NCI-H187 (cell line): ENCODE measurements at places on chromosomes 1 and 21.
A peak's percentile ranks its signal among the peaks of the same experiment; 100 is the strongest.

- no peak for DNase-seq
These were observed 136.5 kb downstream of the ZZZ3 start for GRCh38 chr1:77545970-77546369.

- DNase-seq = no peak
These were observed 468.4 kb upstream of the C1orf87 start for GRCh38 chr1:60541831-60542532.

DNA sequence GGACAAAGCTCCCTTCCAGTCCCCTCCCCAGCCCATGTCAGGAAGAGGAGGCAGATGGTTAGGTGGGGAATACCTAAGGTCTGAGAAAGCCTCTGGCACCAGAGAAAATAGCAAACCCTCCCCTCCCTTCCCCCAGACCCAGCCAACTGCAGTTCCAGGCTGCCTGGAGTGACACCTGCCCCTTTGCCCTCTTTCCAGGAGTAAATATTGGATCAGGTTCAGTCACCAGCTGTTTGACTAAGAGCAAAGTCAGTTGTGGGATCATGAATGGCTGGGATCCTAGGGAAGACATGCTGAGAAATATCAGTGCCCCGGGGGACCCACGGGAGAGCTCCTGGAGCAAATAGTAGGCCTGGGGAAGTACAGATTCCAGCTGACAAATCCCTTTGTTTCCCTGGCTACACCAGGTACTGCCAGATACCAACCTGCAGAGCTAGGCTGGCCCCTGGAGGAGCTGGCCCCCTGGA lies 12.2 kb upstream of the CDK18 start:
- no peak for DNase-seq

DNA sequence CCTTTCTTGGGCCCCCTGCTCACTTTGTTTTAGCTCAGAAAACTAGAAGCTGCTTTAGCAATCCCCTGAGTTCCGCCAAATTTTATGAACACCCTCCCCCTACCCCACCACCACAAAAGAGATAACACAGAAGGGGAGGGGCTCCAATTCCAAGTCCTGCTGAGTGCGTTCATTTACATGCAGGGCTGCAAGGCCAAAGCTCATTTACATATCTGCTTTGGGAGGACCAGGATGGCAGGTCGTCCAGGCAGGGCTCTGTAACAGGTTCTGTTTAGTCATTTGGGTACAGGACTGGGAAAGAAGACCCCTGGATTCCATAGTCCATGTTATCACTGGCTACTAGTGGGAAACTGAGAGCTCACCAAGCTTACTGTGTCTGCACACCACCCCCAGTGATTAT lies 35.9 kb upstream of the KIF21B start:
- DNase-seq = no peak

GRCh38 chr1:9589144-9589718 lies 520 bp downstream of the TMEM201 start:
- DNase-seq = no peak

GRCh38 chr1:41646186-41646585 lies 161.7 kb upstream of the EDN2 start:
- DNase-seq = no peak

DNA sequence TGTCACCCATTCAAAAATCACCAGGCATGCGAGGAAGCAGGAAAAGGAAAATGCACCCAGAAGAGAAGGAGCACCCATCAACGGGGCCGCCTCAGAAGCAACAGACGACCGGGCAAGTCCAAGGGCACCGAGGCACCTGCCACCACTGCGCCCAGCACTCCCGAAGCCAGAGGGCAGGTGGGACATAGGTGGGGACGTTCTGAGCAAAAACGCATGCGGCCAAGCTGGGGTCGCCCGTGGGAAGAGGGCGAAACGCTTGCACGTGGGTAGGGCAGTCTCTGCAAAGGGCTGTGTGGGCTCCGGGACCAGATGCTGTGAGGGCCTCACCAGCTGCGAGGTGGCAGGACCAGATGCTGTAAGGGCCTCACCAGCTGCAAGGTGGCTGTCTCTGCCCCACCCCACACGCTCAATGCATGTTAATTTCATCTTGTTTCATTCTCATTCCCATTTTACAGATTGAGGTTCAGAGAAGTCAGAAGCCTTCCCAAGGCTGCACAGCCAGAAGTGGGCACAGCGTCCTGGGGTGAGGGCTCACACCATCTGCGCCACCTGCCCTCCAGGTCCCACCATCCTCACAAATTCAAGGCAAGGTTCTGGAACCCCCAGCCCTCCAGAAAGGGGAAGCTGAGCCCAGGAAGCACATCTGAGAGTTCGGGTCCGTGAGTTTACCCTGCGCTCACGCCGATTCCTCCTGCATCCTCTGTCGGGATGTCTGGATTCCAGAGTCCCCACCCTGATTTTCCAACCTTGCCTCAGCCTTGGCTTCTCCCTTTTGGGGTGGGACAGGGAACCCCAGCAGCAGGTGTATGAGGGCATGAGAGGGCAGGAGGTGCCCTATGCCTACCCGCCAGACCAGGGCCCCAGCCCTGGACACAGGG lies 8.2 kb upstream of the SAMD11 start:
- no peak for DNase-seq

DNA sequence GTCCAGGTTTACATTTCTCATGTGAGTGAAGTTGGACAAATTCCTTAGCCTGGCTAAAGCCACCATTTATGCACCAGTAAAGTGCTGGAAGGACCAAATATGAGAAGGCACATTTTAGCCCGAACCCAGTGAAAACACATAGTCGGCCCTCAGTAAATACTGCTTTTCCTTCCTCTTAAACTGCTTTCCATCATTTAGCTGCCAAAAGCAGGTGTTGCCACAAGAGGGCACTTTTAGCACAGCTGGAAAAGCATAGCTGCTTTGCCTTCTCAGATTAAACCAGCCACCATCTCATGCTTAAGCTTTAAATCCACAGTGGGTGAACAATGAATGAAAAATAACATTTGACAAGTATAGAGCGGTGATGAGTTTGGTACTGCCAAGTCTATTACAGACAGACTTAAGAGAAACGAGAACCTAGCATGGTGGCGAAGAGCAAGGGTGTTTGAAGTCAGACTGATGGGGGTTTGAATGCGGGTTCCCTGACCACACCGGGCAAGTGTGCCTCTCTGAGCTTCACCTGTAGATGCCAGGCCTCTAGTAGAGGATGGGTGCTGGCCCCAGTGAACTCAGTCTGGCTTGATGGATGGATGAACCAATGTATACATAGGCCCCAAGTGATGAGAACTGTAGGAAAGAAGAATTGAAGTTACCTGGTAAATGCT lies 57.8 kb downstream of the SLC35D1 start:
- peak; percentile 10 for DNase-seq

- no peak for DNase-seq
These were observed 25.0 kb upstream of the CCDC27 start for GRCh38 chr1:3727042-3727824.

GRCh38 chr1:151897991-151898431 lies 11.3 kb downstream of the THEM4 start:
- no peak for DNase-seq

DNA sequence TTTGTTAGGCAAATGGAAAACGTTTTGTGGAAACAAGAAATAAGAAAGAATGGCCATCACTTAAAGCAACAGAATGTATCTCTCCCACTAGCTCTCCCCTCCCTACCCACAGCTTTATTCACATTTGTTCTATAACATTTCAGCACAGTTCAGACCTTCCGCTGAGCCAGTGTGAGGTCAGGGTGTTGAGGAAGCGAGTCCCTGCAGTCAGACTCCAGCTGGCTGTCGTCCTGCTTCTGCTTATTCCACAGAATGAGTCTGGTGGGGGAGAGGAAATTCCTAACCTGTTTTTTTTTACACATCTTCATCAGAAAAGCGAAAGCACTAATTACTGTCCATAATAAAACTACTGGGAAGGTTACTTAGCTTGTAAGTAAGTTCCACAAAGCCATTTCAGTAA lies 39.0 kb downstream of the MRPL39 start:
- DNase-seq = no peak

GRCh38 chr1:233343262-233343661 lies 15.7 kb downstream of the MAP3K21 start:
- DNase-seq = no peak

DNA sequence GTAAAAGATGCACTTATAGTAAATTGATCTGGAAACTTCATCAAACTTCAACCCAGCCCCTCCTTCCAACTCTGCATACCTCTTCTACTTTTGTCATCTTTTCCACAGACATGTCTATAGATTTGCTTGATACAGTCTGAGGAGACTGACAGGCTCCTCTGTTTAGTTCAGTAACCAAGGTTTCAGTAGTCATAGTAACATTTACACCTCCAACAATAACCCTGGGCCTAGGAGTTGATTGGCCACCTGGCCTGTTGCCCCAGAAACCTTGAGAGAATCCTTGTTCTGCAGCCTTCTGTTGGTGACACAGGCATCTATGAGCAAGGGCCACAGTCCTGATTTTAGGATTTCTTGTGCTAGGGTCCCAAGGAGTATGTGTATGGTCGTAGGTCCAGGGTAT lies at the start of gene CFAP141:
Gene CFAP141 (minus strand): TSS at position 138 of the 400 bp plus-strand sequence. CDS start 26 bp downstream, at position 112.
- DNase-seq = no peak

- DNase-seq = no peak
These were observed 932.9 kb downstream of the ADGRL2 start for GRCh38 chr1:82733645-82734044.

- DNase-seq = no peak
These were observed 790 bp downstream of the RPS8 start for GRCh38 chr1:44775930-44776729.

DNA sequence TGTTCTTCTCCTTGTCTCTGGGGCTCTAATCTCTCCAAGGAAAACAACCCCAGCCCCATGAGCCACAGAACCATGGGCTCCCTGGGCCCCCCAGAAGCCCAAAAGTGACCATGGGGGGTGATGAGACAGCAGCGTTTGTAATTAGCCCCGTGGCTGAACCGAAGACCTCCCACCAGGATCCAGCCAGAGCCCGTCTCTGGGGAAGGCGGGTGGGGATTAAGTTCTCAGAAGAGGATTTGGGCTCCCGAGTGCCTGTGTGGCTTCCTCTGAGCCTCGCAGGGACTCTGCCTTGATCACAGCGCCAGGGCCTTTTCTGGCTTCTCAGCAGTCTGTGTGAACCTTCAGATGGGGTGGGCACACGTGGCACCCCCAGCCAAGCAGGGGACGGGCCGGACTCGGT lies 77.0 kb downstream of the ALPL start:
- no peak for DNase-seq

DNA sequence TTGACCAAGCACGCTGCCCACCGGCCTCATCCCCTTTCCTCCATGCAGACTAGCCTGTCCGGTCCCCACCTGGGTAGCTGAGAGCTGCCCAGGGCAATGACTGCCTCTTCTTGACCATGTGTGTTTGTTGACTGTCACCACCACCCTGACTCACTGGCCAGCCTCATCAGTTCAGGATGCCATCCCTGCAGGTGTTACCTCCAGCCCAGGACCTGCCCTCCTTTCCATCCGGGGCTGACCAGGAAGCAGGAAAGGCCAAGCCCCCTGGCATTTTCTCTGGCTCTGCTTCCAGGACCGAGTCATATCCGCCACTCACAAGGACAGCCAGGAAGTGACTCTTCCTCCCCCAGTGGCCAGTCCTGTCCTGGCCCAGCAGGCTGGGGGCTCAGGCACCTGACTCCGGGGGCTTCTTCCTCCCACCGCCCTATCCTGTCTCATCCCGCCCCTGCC lies 17.1 kb downstream of the EPHA2 start:
- DNase-seq = no peak

- DNase-seq = no peak
These were observed 59.4 kb downstream of the SYT6 start for GRCh38 chr1:114094363-114094634.

GRCh38 chr1:41662765-41663437 lies 178.4 kb upstream of the EDN2 start:
- DNase-seq = no peak

DNA sequence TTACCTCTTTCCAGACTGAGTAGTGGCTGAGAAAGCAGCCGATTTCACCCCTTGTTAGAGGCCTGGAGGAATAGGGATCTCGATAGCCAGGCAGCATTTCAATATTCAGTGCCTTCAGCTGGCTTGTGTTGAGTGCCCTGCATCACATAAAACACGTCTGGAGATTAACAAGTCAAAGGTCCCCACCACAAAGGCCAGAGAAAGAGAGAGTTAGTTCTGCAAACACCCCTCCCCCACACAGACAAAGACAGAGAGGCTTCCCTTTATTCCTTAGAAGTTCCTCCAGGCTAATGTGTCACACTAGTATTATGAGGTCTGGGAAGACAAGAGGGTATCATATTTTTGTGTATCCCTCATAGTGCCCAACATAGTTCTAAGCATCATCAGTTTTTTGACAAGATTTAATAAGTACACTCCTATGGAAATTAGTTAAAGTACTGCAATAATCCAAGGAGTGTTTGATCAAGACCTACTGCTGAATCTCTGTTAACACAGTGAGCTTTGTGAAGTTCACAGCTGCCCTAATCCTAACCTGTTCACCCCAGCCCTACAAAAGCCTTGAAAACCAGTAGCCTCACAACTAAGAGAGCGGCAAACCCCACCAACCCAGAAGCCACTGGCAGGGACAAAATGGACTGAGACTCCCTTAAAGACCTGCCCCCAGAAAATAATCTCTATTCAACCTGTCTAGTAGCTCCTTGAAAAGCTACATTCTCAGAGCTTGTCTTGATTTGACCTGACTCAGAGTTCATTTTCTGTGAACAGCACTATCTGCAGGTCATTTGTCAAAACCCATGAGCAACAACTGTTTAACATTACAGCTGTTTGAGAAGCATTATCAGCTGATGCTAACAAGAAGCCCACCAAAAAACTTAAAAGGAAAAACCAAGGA lies 91.9 kb downstream of the COLGALT2 start:
- no peak for DNase-seq

DNA sequence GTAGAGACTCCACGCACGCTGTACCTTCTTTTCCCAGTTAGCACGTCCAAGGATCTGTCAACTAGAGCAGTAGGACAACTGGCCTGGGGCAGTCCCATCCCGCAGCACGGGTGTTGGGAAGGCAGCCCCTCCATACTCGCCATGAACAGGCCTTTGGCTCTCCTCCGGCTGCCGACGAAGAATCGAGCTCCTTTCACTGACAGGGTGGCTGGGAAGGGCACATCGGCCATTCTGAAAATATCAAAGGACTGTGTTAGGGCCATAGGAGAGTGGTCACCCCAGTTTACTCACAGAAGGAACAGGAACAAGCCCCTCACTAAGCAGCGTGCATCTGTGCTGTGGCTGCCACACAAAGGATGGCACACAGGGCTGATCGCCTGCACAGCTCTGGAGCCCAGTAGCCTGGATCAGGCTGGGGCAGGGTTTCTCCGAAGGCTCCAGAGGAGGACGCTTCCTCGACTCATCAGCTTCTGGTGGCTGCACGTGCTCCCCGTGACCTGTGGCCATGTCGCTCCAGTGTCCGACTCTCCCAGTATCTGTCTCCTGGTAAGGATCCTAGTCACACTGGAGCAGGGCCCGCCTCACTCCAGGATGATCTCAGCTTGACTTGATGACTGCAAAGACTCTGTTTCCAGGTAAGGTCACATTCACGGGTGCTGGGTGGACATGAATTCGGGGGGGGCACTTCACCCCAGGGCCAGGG lies 8.9 kb downstream of the KRTAP10-1 start:
- DNase-seq = no peak

GRCh38 chr1:55420929-55421716 lies 206.0 kb upstream of the USP24 start:
- DNase-seq = no peak

- DNase-seq = peak; percentile 42
These were observed 894 bp downstream of the EPB41 start for GRCh38 chr1:28915031-28915895.

GRCh38 chr1:116066868-116067565 lies 44.2 kb upstream of the MAB21L3 start:
- DNase-seq = no peak
